ENCODE measurements at places on chromosomes 16 and 17.

GRCh38 chr16:88713568-88714419, 7.5 kb downstream of the CTU2 start:
- DNase-seq: peak; percentile 12

GRCh38 chr17:62670202-62670821, 42.8 kb downstream of the MRC2 start:
- DNase-seq: no peak

DNA sequence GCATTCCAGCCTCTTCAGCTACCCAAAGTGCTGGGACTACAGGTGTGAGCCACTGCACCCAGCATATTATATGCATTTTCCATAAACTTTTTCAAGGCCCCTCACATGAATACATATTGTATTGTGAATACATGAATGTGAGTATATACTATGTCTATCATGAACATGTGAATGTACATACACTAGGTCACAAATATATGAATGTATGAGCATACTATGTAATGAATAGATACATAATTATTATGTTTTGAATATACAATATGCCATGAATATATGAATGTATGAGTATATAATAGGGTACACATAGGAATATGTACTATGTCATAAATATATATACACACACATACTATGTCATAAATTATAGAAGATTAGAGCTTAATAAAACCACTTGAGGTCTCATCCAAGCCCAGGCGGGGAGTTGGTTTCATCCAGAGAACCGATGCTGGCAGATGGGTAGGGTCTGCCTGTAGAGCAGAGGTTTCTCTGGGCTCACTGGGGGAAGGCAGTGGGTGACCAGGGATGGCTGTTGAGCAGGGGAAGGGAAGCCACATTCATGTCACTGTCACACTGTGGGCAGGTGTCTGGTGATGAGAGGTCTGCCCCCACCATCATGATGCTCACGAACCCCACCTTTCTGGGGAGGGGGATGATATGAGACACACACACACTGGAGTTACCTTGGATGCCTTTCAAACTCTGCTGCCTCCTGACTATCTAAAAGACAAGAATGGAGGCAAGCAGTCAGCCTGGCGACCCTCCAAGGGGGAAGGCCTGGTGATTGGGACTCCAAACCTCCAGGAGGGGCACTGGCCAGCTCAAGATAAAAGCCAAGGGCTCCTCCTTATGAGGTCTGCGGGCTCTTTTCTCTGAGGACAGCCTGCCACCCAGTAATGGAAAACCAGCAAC, 7.3 kb downstream of the C16orf95 start:
- DNase-seq: no peak

DNA sequence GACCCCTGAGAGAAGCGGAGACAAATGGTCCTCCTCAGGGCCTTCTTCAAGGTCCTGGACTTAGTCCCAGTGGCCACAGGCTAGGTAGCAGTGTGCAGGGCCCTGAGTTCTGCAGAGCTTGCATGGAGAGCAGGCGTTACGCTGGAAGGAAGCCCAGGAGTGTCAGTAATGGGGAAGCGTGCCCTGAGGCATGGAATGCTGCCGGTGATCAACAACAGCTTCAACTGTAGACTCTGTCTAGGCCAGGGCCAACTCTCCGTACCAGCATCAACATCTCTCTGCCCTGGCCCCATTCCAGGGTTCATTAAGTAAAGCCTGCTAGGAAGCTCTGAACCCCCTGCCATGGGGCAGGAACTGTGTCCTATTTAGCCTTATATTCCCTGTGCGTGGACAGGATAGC, 568 bp upstream of the TNK1 start:
- DNase-seq: no peak

- DNase-seq: no peak
Measured at GRCh38 chr16:6200271-6200670, 1102.7 kb upstream of the EEF2KMT start.

GRCh38 chr16:84759906-84760305, 59.9 kb upstream of the CRISPLD2 start:
- DNase-seq: no peak

DNA sequence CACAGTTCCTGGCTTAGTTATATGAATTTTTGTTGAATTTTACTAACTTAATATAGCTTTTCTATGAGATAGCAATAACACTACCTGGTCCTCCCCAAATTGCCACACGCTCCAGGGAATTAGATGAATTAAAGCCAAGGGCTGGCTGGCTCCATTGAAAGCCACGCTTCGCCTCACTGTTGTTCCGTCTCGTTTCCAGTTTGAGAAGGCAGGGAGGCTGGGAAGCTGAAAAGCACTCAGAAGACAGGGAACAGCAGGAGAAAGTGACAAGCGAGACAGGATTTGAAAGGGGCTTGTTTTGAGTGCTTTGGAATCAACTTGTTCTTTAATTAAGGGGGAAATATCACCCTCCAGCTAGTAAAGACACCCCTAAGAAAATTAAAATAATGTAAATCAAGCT, 425.3 kb downstream of the CA10 start:
- no peak for DNase-seq

DNA sequence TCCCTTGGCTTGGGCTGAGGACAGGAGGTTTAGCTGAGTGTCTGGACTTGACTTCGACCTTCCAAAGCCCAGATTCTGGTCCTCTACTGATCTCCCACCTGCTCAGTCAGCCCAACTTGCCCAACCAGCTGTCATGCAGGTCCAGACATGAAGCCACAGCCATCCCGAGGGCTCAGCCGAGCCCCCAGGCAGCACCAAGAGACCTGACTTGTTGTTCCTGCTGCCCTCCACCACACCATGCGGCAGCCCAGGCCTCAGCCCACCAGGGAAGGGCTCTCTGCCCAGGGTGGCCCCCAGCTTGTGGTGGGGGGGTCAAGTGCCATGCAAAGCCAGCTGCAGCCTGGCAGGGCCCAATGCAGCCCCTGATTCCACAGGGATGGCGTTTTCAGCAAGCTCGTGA, 17.2 kb upstream of the CACNG4 start:
- DNase-seq: no peak

DNA sequence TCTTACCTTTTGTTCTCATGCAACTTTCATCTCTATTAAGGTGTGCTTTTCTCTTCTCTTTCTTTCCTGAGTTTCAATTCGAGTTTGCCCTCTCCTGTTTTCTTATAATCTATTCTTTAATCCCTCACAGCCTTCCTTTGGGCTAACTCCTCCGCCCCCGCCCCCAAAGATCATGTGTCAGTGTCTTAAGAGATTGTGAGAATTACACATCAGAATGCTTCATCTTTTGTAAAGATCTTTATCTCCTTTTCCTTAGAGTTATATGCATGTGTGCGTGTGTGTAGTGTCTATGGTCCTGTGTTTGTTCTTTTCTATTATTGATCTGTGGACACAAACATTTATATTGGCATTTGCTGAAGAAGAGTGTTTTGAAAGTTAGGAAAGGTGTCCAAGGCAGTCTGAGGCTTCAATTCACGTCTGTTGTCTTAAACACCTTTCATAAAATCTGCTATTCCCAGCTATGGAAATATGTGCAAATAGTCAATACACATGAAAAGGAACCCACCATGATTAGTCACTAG, 6.1 kb upstream of the ALDH3A2 start:
- DNase-seq: no peak

GRCh38 chr17:36505171-36505570, 18.7 kb downstream of the ZNHIT3 start:
- no peak for DNase-seq

GRCh38 chr16:50272111-50272571, 5.8 kb downstream of the ADCY7 start:
- no peak for DNase-seq

DNA sequence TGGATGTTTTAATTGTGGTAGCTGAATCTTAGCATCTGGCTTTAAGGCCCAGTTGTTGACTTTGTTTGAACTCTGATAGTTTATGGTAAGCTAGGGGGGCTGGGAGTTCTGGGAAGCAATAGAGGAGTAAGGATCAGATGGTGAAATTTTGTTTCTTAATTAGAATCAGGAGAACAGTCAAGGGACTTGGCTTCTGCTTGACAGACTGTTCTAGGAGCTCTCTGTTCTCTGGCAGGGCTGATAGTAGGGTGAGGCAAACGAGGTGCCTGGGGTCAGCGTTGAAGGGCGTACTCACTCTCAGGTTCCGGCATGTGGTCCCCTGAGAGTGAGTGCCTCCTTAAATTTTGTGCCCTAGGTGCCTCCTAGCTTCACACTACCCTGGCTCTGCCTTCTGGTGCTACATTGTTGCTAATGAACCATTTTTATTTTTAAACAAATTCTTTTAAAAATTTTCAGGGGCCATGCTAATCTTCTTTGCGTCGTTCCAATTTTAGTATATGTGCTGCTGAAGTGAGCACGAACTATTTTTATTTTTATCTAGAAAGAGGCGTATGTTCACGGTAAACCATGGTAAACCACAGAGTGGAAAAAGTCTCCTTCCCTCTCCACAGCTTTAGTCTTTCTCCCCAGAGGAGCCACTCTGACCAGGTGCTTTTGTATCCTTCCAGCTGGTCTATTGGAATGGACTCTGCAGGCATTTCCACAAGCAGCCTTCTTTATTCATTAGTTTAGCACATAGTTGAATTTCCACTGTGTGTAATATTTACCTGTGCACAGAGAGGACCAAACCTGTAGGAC, 19.7 kb downstream of the SLC7A6 start:
- DNase-seq: no peak

GRCh38 chr17:9011001-9011400, 10.3 kb upstream of the NTN1 start:
- DNase-seq: no peak

DNA sequence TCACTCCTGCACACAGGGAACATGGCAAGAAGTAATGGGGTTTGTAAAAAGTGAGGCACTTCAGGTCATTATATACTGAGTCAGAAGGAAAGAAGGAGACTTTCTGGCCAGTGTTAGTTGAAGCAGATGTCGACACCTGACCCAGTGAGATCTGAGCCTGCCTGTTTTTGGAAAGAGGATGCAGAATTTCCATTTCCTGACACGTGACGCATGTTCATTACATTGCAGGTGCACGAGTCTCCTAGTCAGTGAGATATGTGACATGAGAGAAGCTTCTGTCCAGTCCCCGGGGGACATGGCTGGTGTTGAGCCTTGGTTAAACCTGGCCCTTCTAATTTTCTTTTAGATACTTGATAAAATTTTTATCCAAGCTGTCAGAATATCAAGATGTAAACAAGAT, 62.3 kb downstream of the ELAC2 start:
- DNase-seq: no peak

DNA sequence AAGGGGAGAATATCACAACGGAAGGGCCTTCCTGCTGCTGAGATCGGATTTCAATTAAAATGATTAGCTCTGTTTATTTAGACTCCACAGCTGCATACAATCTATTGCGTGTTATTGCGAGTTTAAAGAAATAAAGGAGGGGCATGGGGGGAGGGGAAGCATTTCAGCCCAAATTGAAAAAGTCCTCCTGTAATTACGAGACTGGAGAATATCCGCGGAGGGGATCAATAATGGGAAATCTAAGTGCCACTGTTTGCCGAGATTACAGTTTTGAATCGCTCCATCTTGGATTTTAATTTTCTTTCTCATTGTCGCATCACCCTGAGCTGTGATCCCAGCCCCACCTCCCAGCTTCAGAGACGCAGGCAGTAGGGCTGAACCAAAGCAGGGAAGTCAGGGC, 15.7 kb upstream of the RPL38 start:
- DNase-seq: no peak

DNA sequence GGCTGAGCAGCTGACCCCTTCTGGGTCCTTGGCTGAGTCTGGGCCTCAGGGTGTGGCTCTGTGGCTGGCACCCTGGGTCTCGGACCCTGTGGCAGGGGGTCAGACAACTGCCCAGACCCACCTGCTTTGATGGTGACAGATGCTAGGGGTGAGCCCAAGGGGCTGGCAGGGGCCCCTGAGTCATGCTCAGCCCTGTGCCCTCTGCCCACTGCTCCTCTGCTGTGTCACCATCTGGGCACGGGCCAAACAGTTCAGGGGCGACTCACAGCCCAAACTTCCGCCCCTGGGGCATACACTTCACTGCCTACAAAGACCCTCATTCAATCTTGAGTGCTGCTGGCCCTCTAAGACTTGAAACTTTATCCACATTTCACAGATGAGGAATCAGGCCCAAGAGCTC, 5.7 kb downstream of the ADGRG1 start:
- peak; percentile 82 for DNase-seq

DNA sequence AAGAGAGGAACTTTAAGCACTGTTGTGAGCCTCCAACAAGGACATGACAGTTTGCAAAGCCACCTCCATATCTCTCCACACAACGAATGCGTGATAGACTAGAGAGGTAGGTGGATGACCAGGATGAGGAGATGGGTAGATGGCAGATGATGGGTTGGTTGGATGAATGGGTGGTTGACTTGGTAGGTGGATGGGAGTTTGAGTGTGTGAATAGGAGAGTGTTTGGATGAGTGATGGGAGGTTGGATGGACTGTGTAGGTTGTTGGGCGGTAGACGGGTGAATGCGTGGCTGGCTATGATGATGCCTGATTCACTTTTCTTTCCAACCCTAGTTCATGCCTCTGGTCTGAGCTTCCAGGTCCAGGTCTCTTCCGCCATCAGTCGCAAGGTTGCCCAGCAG, 4.1 kb downstream of the CDH16 start:
- no peak for DNase-seq

DNA sequence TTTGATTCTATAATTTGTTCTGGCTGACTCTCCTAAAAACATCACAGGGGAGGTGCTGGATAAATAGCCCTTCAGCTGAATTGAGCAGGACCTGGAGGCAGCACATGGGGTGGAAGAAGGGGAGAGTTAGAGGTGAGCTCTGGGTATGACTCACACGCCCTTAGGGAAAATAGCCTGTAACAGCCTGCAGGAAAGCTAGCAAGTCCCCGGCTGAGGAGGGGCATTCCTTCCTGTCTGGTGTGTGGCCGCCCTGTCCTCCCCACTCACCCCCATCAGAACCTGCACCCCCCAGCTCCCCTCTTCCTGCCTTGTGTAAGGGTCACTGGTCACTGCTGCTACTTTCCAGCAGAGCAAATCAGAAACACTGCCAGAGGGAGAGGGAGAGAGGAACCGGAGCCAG, 187.4 kb downstream of the C16orf95 start:
- peak; percentile 66 for DNase-seq

- DNase-seq: peak; percentile 37
Measured at GRCh38 chr17:74840989-74841666, 18.6 kb downstream of the GRIN2C start.

GRCh38 chr17:3189961-3190360, 7.4 kb upstream of the OR1A2 start:
- DNase-seq: no peak

DNA sequence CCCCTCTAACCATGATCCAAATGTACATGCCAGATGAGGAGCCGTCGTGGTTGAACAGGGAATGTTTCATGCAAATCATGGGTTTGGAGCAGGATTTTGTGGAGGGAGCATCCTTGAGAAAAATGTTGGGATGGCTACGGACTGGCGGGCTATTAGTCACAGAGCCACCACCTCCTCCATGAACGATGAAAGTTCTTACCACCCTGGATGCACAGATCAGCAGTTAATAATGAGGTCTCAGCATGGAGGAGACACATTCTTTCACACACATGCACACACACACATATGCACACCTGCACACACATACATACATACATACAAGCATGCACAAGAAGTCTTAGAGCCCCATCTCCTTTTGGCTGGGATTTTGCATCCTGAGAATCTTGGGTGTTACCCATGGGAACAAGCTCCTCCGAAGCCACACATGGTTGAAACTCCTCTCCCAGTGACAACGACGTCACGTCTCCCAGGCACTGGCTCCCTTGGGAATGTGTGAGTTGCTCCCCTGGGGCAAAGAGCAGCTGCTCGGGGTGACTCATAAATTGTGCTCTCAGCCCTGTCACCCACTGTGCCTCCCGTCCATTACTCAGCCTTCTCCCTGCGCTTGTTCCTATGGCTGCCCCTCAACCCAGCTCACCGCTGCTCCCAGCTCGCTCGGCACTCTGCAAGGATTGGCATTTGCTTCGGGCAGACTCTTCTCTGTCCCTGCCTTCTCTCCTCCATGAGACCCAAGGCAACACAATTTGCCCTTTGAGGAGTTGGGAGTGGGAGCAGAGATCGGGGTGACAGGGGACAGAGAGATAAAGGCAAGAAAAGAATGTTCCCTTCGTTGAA, 344.6 kb downstream of the SOX9 start:
- peak; percentile 90 for DNase-seq
